ENCODE measurements at places on chromosomes 7 and 10.

GRCh38 chr7:138349841-138350700 is 110.0 kb upstream of the TRIM24 start:
- no peak for DNase-seq

DNA sequence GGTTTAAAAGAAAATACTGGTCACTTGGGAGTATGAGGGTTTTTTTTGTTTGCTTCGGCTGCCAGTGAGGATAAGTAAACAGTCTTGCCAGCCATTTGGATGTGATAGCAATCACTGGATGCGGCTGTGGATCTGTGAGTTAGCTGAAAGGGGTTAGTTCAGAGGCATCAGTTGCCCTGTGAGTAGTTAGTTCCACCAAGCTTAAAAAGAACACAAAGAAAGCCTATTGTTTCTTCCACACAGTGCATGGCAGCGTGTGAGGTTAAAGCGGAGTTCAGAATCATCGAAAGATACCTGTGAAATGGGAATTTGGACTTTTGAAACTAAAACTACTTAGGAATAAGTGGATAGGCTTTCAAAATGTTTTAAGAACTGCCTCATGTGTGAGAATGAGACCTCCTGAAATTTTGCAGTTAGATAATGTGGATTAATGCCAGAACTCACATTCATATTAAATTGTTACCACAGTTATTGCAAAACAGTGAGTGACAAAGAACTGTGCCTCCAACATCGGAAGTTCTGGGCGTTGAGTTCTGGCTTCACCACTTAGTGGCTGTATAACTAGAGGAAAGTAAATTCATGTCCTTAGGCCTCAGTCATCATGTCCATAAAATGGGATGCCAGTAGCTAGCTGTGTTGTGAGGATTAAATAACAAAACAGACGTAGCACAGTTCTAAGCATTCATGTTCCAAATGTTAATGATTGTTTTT is 31.3 kb downstream of the KIAA1217 start:
- DNase-seq, result no peak

DNA sequence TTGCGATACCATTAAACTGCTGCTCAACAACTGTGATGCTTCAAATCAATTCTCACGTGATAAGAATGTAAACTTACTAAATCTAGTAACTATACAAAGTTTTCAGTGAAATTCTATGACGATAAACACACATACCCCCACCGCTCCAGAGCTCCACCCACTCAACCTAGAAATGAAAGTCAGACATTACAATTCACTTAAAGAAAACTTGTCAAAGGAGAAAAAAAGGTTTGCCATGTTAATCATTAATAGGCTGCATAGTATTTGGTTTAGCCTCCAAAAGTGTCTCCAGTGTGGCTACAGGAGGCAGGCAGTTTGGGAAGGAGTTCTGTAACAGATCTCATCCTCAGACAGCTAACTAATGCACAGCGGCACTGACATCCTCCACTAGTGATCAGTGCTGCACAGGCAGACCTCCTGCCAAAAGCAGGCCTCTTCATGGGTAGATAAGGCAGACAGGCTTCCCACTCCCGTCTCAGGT is 3.1 kb downstream of the HERPUD2 start:
- DNase-seq, result no peak

DNA sequence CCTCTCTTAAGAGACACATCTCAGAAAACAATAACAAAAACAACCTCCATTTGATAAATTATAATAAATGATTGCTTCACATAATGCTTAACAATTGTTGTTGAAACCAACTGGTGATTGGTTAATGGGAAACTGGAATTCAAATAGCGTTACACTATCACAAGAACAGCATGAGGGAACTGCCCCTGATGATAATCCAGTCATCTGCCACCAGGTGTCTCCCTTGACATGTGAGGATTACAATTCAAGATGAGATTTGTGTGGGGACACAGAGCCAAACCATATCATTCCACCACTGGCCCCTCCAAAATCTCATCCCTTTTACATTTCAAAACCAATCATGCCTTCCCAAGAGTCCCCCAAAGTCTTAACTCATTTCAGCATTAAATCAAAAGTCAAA is 375.9 kb downstream of the BMPER start:
- DNase-seq, result no peak

DNA sequence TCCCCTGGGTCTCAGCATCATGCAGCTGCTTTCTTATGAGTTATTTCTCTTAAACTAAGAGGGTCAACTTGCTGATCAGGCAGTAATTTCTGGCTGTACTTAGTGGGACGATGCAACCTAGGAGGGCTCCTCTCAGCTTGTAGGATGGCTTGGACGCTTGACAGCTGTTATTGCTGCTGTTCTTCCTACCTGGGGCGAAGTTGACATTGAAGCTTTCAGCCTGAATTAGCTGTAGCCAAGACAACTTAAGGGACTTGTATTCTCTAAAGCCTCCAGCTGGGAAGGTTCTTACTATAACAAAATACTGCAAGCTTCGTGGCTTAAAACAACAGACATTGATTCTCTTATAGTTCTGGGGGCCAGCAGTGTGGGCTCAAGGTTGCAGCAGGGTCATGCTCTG is 224.9 kb downstream of the ACTR3B start:
- no peak for DNase-seq

DNA sequence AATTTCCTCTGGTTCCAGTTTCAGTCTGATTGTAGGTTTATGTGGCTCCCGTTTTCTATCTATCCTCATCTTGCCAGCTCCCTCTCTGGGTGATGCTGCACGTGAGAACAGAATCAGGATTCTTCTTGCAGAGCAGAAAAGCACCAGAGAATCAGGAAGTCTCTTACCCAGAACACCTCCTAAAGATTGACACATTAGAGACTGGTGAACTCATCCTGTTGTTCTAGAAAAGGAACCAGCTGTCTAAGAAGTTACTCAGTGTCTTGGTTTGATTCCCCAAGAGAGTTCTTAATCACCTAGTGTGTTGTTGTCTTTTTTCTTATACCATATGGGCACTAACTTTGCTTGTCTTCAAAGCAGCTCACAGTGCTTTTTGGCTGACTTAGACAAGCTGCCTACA is 152.4 kb downstream of the DGKI start:
- DNase-seq, result no peak

- no peak for DNase-seq
Observed at GRCh38 chr10:132550366-132551092, 12.9 kb downstream of the INPP5A start.

DNA sequence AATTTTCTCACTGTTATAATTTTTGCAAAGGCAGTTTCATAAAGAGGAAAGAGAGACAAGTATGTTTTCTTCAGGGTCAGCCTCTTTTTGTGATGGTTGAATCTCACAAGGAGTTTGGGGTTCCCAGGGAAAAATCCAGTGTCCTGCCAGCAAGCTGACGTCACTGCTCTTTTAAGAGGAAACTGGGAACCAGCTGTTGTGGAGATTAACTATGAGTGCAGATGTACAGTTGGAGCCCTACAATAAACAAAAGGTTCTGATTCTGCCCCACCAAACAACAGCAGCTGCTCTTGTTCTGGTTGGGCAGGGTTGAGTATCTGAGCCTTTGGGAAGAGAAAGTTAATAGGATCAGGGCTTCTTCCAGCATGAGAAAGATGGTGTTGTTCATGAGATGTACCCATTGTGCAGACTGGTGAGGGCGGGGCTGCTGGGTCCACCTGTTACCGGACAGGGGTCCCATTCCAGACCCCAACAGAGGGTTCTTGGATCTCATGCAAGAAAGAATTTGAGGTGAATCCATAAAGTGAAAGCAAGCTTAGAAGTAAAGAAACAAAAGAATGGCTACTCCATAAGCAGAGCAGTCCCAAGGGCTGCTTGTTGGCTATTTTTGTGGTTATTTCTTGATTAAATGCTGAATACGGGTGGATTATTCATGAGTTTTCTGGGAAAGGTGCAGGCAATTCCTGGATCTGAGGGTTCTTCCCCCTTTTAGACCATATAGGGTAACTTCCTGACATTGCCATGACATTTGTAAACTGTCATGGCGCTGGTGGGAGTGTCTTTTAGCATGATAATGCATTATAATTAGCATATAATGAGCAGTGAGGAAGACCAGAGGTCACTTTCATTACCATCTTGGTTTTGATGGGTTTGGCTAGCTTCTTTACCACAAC is 12.5 kb downstream of the PRF1 start:
- DNase-seq, result no peak

DNA sequence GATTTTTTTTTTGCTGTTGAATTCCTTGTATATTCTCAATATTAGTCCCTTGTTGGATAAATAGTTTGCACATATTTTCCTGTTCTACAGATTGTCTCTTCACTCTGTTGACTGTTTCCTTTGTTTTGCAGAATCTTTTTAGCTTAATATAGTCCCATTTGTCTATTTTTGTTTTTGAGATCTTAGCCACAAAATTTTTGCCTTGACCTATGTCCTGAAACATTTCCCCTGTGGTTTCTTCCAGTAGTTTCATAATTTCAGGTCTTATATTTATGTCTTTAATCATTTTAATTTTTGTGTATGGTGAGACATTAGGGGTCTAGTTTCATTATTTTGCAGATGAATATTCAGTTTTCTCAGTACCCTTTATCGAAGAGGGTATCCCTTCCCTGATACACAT is 92.7 kb downstream of the LANCL2 start:
- DNase-seq, result no peak

DNA sequence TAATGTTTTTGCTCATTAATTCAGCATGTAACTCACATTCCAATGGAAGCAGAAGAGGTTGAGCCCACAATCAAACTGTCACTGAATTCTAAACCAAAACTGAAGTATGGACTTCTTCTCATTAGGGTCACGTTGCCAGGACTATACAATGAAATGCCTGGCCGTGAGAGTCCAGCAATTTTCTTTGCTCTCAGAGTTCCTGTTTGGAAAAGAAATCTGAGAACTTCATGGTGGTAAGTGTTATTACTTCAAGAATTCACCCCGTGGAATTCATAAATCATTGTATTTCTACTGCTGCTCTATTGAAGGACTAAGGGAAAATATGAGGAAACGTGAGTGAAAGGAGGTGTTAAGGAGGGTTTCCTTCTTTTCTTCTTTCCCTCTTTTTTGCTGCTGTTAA is 441.8 kb upstream of the AKR1E2 start:
- no peak for DNase-seq

DNA sequence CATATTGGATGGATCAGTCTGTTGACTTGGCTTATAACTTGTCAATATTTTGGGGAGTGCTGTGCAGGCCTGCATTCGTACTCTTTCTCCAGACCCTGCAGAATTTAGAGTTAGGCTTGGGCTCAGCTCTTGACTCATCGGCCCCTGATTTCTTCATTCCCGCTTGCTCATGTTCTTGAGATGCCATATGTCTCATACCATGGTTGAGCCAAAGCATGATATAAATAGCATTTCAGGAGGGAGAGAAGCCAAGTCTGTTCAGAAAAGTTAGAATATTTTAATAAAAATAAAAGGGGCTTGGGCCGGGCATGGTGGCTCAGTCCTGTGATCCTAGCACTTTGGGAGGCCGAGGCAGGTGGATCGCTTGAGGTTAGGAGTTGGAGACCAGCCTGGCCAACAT is 898.1 kb downstream of the TYW1 start:
- no peak for DNase-seq

GRCh38 chr10:45440511-45441062 is 66.6 kb downstream of the ALOX5 start:
- no peak for DNase-seq

GRCh38 chr7:154505362-154505761 is 453.2 kb downstream of the DPP6 start:
- no peak for DNase-seq

DNA sequence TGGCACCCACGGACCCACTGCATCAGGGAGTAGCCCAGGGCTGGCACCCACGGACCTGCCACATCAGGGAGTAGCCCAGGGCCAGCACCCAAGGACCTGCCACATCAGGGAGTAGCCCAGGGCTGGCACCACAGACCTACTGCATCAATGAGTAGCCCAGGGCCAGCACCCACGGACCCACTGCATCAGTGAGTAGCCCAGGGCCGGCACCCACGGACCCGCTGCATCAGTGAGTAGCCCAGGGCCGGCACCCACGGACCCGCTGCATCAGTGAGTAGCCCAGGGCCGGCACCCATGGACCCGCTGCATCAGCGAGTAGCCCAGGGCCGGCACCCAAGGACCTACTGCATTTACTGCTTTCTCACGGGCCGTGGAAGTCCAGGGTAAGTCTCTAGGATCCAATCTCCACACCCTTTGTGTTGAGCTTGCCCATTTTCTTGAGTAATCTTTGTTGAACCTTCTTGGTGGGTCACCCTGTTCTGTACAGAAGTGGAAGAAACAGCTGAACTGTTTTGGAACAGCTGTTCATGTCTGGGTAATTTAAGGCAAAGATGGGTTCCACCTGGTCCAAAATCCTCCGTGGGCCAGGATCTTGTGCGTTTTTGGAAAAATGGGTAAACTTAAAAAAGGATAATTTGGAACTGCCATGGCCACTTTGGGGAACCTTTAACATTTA is 69.0 kb downstream of the VIPR2 start:
- DNase-seq, result no peak

DNA sequence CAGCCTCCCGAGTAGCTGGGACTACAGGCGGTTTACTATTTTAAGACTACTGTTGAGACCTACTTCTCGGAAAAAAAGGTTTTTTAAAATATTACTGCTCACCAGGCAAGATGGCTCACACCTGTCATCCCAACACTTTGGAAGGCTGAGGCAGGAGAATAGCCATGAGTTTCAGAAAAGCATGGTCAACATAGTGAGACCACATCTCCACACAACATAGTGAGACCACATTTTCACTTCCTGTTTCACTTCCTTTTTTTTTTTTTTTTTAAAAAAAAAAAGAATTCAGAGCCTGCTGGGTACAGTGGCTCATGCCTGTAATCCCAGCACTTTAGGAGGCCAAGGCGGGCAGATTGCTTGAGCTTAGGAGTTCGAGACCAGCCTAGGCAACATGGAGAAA is 46.5 kb downstream of the SVOPL start:
- DNase-seq, result no peak

DNA sequence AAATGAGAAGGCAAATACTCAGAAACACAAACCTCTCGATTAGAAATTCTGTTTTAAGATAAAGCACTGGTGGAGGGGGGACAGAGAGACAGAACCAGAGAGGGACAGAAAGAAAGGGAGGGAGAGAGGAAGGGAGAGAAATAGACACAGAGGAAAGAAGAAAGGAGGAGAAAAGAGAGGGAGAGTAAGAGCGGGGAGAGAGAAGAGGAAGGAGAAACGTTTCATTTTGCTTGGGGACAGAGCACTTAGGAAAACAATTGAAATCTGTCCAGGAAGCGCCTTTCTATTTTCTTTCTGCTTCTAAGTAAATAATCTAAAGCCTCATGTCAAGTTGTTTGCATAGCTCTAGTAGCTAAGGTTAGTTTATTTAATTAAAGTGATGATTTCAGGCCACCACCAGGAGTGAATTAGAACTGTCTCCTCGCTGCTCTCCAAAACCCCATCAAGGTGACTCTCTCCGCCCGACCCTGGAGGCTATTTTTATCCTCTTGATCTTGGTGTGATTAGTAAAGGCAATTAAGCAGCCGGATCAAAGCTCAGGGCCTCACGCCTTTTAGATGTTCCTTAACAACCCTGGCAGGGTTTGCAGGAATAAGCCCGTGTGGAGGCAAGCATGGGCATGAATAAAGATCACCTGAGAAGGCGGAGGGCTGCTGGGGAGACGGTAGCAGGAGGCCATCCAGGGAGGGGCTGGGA is 73.4 kb upstream of the INSIG1 start:
- no peak for DNase-seq

DNA sequence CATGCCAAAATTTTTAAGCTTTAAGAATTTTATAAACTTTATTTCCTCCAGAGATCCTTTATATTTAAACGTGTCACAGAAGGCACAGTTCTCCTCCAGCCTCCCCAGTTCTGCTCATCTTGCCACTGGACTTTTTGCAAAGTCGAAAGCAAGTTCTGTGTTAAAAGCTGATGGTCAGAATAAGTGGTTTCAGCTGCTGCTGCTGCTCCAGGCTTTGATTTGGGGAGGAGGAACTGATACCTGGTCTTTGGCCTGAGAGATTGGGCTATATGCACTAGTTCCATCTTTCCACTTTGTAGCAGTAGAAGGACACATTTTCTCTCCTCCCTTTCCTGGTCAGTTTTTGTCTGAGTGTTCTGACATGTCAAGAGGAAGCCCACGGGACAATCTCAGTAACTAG is 435.9 kb upstream of the PHF14 start:
- DNase-seq, result no peak

Measured in glutamatergic neuron (in vitro differentiated cells).